ENCODE measurements at places on chromosomes 11 and 22. TPM values are rescaled to one million over a fixed set of nuclear protein-coding genes. Genes with fewer than 3 reads are reported as not detected.

DNA sequence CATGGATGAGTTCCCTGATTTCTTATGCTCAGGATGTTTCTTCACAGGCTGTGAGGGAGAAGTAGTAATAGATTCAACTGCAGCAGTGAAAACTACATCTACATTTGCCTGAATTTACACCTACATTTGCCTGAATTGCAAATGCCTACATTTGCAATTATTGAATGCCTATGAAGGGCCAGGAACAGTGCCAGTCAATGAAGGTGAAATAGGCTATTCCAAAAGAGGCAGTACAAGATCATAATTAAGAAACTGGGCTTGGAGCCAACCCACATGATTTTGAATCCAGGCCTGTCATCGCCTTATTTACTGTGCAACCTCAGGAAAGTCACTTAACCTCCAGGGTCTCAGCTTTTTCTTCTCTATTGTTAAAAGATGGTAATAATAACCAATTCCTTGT, 1353.3 kb downstream of the FAM181B start:
- no peak for DNase-seq

DNA sequence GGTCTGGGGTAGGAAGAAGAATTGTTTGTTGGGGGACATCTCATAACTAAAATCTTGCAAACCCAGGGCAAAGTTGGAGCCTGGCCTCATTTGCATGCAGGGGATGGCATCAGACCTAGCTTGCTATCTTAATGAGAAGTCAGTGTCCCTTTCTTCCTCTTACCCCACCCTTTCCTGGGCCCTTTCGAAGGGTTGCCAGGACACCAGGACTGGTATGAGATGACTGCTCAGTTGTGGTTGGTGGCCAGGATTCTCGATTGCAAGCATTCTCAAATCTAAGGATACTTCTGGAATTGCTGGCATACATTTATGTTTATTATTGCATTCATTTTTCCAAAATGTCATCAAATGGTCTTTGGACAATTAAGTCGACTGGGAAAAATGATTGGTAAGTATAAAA, 131.0 kb downstream of the SLC1A2 start:
- no peak for DNase-seq

DNA sequence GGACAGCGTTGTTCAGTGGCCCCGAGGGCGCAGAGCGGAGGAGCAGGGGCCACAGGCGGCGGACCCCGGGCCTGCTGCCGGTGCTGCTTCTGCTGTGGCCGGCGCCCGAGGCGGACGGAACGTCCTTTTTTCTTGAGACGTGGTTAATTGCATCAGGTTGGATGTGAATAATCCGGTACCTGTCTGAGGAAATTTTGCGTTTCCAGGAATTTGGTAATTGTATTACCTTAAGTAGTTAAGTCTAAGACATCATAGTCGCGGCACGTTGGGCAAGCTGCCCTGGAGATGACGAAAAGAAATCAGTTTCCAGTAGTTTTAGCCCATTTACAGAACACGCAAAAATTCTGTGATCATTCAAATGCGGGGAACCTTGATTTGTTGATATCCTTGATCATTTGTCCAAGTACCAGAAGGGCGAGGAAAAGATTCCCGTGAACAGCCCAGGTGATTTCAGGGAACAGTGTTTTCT, 789 bp downstream of the SPECC1L start:
- DNase-seq: no peak

RAB39A gene
- total RNA-seq: 1.6 TPM

SCGB1D2 gene
- not detected for total RNA-seq

RFPL2 gene
- total RNA-seq: 0.14 TPM

TUBA8 gene
- 2.1 TPM for total RNA-seq
